ENCODE measurements at places on chromosomes 13 and 19.

DNA sequence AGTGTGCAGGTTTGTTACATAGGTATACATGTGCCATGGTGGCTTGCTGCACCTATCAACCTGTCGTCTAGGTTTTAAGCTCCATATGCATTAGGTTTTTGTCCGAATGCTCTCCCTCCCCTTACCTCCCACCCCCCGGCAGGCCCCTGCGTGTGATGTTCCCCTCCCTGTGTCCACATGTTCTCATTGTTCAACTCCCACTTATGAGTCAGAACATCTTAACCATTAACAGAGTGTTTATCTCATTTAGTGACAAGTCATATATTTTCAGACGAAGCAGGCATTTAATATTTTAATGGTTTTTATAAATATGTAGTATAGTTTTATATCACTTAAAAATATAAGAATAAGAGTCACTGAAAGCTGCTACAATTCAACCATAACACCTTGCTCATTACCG is 780.5 kb upstream of the ARGLU1 start:
- no peak for DNase-seq

DNA sequence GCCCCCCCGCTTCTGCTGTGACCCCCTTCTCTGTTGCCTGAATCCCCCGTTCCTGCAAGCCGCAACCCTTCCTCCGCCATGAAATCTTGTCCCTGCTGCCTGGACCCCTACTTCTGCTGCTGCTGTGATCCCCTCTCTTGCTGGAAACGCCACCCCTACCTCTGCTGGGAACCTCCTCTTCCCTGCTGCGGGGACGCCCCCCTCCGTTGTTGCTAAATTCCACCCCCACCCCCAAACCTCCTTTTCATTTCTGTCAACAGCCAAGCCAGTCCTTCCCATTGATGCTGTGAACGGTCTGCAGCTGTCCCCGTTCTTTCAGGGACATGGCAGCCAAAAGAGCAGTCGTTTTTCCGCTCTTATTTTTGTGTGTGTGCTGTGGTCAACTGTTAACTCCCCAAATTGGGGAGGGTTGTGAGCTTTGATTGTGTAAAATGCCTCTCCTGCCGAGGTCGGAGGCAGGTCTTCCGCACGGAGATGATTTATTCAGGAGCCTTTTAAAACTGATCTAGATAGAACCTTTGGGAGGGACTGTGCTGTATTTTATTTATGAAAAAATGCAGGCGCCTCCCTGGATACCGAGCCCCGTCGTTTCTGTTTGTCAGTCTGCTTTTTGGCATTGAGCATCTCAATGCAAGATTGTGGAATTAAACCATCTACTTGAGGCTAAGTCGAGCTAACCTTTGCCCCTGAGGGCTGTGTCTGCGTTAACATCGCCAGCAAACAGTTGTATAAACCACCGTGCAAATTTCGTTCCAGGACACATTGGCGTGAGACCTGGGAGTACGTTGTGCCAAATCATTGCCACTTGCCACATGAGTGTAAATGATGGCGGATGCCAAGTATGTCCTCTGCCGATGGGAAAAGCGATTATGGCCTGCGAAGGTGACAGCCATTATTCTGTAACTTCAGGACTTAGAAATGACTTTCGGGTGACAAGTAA is 27.9 kb upstream of the NDUFS7 start:
- no peak for DNase-seq

GRCh38 chr19:37929355-37929923 is 22.4 kb downstream of the SIPA1L3 start:
- DNase-seq = no peak

DNA sequence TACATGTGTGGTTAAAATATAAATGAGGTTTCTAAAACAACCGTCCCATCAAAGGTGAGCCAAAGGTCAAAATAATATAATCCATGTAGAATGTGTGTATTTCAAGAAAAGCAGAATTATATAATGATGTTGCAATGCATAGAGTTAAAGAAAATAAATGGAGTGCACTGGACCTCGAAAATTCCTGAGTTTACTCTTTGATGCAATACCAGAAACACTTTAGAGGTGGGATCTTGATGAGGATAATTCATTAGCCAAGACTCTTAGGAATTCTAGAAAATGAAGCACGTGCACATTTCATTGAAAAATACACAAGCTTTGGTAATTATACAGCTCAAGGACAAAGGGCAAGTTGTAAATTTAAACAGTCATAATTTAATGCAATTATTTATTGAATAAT is 508.9 kb upstream of the ARGLU1 start:
- DNase-seq = no peak

DNA sequence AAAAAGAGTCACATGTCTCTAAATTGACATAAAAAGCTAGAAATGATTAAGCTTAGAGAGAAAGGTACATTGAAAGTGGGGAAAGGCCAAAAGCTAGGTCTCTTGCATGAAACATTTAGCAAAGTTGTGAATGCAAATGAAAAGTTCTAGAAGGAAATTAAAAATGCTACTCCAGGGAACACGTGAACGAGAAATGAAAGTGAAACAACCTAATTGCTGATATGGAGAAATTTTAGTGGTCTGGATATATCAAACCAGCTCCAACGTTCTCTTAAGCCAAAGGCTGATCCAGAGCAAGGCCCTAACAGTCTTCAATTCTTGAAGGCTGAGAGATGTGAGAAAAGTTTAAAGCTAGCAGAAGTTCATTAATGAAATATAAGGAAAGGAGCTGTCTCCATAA is 419.8 kb downstream of the SLITRK6 start:
- no peak for DNase-seq

DNA sequence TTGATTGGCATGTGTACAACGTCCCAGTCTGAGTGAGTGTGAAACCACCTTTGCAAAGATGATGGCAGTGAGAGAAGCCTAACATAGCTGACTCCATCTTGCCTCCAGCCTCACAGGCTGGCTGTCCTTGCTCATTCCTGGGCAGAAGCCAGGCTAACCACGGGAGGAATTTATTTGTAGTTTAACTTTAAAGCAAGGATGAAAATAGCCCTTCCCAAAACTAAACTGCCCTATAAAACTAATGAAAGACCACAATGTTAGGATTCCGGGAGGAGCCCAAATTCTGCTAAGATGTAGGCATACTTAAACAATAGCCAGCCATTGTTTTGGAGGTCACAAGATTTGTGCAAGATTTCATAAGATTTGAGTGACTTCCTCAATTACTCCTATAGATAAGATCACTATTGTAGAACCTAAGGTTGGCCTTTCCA is 96.6 kb upstream of the LSM14A start:
- DNase-seq = no peak

GRCh38 chr13:99655351-99656091 is 154.2 kb downstream of the TM9SF2 start:
- no peak for DNase-seq

DNA sequence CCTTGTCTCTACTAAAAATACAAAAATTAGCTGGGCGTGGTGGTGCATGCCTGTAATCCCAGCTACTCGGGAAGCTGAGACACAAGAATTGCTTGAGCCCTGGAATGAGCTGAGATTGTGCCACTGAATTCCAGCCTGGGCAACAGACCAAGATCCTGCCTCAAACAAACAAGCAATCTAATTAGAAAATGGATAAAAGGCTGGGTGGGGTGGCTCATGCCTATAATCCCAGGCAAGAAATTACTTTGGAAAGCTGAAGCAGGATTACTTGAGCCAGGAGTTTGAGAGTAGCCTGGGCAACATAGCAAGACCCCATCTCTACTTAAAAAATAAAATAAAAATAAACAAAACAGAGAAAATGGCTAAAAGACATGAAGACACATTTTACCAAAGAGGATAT is 77.0 kb downstream of the CAB39L start:
- DNase-seq = peak; percentile 46

DNA sequence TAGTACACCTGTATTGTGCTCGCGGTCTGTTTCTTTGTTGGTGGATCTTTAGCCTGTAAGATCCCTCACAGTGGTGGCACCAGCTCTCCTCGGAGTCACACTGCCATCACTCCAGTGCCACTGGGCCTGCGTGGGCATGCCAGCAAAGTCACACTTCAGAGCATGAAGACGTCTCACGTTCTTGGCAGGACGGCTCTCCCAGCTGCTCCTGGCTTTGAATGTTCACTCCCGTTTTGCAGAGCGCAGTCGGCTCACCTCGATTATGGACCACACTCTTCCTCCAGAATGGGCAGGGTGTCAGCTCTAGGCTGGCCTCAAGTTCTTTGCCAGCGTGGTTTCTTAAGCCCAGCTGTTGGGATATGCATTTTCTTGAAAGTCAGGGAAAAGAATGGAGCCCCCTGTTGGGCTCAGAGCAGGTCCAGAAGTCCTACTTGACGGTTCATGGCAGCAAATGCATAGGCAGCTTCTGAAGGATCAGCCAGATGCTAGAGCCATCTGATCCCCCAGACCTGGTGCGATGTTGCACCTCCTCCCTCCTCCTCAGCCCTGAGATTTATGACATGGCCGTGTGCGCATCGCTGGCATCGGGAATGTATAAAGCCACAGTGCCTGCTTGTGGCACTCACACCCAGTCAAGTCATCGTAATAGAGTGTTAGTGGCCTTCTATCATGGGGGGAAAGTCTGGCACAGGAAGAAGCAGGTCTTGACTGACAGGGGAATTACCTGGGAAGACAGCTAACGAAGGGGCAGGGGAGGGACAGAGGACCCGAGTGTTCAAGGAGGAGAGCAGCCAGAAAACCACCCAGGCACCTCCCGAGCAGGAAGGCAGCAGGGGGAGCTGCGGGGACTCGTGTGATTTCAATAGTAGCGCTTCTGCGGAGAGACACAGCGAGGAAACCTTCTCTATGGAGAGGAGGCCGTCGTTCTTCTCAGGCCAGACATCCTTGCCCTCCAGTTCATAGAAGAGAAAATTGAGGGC is 40.2 kb upstream of the NPAS1 start:
- no peak for DNase-seq

GRCh38 chr13:51772781-51773180 is 31.2 kb downstream of the DHRS12 start:
- DNase-seq = no peak

GRCh38 chr13:82747291-82747690 is 1135.0 kb downstream of the SLITRK1 start:
- DNase-seq = no peak

- no peak for DNase-seq
These were observed 10.8 kb upstream of the CEBPG start for GRCh38 chr19:33362508-33363228.

DNA sequence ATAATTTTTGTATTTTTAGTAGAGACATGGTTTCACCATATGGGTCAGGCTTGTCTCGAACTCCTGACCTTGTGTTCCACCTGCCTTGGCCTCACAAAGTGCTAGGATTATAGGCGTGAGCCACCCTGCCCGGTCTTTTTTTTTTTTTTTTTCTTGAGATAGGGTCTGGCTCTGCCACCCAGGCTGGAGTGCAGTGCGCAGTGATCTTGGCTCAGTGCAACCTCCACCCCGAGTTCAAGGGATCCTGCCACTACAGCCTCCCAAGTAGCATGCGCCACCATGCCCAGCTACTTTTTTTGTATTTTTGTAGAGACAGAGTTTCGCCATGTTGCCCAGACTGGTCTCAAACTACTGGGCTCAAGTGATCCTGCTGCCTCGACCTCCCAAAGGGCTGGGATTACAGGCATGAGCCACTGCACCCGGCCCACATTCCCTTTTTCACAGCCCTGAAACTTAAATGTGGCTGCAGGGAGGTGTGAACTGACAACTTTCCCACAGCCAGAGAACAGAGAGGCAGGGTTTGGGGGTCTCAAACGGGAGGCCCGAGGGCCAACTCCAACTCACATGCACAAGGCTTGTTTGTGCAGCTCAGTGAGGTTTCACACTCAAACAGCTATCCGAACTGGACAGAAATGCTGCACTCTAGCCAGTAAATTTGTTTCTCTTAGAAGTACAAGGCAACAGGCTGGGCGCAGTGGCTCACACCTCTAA is 4.4 kb upstream of the S1PR5 start:
- DNase-seq = no peak

DNA sequence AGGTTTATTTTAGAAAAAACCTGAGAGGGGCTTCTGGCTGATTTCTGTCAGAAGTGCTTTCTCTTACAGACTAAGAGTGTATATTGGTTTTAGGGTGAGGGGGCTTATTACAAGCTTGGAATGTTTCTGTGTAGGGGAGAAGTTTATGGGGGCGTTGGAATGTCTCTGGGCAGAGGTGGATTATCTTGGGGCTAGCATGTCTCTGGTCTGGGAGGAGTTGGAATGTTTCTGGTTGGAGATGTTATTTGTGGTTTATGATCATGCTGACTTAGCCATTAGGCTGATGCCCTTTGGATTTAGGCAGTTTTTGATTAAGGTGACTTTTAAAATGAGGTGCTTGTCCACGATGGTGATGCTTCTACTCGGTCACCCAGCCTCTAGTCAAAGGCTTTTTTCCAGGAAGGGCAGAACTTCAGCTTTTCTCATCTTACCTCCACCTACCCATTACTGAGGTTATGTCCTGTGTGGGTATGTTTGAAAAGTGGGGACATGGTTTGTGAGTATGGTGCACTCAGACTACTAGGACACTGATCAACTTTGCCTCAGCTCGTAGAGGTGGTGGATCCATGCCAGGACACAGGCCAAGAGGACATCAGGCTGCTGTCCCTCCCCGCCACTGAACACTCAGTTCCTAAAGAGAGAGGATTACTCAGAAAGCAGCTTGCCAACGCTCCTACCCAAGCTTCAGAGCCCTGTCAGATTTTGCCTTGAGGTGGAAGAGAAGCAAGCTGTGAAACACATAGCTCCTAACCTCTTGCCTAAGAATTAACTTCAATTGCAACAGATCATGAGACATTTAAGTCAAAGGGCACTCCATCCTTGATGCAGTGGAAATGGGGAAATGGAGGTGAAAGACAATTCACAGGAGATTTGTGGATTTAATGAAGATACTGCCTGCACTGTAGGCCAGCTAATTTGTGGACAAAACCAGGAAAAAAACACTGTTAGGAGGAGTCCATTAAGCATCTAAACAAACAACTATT is 63.6 kb downstream of the ZNF44 start:
- DNase-seq = no peak

DNA sequence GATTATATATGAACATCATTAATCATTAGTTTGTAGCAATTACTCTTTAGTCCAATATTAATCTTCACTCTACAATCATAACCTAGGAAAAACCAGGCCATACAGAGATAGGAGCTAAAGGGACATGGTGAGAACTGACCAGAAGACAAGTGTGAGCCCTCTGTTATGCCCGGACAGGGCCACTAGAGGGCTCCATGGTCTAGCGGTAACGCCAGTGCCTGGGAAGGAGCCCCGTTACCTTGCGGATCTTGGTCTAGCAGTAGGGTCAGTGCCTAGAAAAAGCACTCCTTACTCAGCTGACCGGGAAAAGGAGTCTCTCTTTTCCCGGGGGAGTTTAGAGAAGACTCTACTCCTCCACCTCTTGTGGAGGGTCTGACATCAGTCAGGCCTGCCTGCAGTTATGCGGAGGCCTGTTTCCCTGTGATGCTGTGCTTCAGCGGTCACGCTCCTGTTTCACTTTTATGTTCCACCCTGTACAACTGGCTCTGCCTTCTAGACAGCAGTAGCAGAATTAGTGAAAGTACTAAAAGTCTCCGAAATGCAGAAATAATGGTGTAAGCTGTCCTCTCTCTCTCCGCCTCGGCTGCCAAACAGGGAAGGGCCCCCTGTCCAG is 13.8 kb downstream of the OR7D4 start:
- DNase-seq = peak; percentile 27
